Cardiac septum (tissue), 1 donor: ENCODE measurements at places on chromosomes 12 and 14. TPM values are rescaled to one million over a fixed set of nuclear protein-coding genes. Genes with fewer than 3 reads are reported as not detected.

- DNase-seq, result no peak
Measured at GRCh38 chr14:36818794-36819384, 157.2 kb downstream of the PAX9 start.

DNA sequence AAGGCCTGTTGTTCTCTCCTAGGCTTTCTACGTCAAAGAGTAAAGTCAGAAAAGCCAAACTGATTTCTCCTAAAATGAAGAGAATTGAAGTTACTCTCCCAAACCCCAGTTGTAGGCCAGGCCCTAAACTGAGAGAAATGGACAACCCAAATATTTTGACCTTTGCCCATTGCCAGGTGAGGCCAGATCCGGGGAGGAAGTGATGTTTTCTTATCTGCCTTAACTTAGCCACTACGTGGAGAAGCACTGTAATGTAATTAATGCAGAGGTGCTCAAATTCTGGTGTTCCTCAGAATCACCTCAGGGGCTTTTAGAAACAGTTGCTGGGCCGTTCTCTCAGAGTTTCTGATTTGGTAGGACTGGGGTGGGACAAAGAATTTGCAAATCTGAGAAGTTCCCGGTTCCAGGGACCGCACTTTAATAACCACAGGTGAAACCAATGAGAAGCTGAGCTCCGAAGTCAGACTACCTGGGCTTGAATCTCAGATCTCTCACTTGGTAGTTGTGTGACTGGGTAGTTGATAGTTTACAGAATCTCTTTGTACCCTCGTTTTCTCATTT lies 73.2 kb downstream of the ETV6 start:
- no peak for DNase-seq

DNA sequence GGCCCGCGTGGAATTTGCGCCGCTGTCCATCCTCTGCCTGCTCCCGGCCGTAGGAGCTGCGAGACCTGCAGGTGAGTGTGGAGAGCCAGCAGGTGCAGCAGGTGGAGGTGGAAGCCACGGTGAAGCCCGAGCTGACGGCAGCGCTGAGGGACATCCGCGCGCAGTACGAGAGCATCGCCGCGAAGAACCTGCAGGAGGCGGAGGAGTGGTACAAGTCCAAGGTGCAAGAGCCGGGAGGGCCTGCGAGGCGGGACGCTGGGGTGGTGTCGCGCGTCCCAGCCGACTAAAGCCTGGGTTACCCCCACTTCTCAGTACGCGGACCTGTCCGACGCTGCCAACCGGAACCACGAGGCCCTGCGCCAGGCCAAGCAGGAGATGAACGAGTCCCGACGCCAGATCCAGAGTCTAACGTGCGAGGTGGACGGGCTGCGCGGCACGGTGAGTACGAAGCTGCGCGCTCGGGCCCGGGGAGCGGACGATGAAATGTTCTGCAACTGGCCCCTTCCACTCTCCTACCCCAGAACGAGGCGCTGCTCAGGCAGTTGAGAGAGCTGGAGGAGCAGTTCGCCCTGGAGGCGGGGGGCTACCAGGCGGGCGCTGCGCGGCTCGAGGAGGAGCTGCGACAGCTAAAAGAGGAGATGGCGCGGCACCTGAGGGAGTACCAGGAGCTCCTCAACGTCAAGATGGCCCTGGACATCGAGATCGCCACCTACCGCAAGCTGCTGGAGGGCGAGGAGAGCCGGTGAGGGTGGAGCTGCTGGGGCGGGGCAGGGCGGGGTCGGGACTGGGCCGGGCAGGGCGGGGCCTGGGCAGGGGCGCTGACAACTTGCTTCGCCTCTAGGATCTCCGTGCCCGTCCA lies 2.1 kb downstream of the PRPH start:
- DNase-seq, result no peak

DNA sequence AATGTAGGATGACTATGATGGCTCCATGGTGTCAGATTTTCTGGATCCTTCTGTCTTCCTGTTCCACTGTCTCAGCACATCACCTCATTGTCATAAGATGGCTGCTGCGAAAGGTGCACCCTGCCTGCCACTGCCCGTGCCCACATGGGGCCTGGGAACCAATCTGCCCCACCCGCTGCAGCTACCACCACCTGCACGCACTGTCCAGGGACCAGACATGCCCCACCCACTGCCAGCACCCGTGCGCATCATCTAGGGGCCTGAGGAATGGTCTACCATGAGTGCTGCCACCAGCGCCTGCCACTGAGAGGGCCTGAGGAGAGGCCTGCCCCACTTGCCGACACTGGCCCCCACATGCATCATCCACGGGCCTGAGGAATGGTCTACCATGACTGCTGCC lies 23.8 kb downstream of the CYP46A1 start:
- peak; percentile 59 for DNase-seq

GRCh38 chr12:71456990-71457389 lies 17.4 kb downstream of the LGR5 start:
- DNase-seq, result no peak

DNA sequence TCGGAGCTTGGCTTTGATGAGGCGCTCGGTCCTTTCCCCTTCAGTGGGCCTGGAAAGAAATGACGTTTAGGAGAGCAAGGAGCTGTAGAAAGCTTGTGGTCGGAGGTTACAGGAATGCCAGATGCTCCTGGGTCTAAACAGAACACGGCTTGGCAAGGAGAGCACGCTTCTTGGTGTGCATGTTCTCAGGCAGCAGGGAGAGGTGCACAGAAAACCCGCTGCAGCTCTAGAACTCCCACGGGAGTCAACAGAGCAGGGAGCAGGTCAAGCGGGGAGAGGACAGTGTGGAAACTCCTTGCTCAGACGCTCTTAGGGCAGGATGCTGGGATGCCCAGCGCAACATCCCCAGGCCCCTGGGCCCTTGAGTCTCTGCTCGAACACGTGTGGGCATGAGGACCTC lies 51.0 kb downstream of the SSH1 start:
- DNase-seq, result no peak

DNA sequence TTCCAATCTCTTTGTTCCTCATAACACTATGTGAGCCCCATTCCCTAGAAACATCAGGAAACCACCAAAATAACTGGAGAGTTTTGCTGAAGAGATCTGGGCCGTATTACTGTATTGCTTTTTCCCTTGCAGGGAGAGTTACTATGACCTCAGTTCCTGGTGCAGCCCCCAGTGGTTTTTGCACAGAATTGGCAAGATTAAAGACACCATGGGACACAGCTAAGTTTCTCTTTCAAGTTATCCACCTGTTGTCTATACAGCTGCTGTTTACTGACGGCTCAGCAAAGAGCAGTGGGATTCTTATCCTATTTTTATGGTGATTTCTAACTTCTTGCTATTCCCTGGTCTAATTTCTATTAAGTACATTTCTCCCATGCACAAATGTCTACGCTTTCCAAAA lies 77.1 kb upstream of the SLC35F4 start:
- DNase-seq, result no peak

The RPGRIP1 gene
- not detected for total RNA-seq

The SMCO3 gene
- total RNA-seq, result not detected

The KRT71 gene
- total RNA-seq, result not detected

The PLD4 gene
- 0.51 TPM for total RNA-seq
